CD14-positive monocyte (primary cell): ENCODE measurements at places on chromosomes 11 and 22.
A peak's percentile ranks its signal among the peaks of the same experiment; 100 is the strongest.

DNA sequence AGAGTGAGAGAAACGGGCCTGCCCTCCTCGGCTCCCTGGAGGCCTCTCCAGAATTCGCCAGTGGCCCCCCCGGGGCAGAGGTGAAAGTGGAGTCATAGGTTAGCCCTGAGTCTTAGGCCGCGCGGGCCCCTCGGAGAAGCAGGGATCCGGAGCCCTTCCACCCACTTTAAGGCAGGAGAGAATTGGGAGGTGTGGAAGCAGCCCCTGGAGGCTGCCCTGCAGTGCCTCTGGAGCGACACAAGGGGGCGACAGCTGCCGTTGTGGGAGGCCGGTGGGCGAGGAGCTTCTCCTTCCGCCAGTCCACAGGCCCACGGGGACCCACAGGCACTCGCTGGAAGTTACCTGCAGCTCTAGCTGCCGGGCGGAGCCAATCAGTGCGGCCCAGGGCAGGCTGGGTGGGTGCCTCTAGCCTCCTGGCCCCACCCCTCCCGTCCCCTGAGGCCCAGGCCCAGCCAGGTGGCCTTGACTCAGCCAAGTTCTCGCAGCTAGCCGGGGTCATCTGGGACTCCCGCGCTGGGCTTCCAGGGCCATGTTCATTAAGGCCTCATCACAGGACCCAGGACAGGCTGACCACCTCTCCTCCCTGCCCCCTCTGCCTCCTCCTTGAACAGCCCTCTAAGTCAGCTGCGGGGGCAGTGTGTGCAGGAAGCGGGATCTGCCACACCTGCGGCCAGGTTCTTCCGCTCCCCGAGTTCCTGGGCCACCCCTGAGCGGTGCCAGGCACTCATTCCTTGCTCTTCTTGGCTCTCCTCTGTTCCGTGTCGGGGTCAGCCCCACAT is 5.0 kb downstream of the DGKZ start:
- peak; percentile 62 for DNase-seq

DNA sequence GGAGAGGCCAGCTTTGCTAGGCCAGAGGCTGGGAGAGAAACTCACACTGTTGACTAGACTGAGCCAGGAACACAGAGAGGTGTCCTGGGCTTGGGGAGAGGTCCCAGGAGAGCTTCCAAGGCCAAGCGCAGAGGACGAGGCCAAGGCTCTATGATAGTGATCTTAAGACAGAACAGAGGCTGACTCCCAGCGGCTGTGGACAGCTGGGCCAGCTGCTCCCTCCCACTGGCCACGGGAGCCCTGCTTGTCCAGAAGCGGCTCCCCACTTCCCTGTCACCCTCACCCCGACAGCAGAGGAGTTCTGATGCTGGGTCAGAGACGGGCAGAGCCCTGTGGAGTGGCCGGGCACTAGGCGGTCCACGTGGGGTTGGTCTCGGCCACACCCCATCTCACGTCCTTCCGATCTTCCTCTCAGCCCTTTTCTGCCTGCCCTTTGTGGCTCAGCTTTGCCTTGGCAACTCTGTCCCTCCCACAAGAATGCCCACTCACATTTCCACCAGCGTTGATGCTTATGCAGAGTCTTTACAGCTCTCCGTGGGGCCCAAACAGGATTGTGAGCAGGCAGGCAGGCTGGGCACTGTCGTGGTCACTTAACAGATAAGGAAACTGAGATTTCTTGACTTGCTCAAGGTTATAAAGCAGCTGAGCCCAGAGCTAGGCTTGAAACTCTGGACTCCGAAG is 68.2 kb downstream of the FBXO7 start:
- DNase-seq, result no peak

DNA sequence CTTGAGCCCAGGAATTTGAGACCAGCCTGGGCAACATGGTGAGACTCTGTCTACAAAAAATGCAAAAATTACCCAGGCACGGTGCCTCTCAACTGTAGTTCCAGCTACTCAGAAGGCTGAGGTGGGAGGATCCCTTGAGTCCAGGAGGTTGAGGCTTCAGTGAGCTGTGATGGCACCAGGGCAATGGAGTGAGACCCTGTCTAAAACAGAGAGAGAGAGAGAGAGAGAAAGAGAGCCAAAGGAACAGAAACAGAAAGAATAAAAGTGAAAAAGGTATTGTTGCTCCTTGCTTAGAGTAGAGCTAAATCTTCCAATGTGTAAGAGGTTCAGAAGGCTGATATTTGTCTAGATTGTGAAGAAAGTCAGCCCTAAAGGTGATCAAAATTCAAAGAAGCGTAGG is 8.9 kb upstream of the ETS1 start:
- no peak for DNase-seq

DNA sequence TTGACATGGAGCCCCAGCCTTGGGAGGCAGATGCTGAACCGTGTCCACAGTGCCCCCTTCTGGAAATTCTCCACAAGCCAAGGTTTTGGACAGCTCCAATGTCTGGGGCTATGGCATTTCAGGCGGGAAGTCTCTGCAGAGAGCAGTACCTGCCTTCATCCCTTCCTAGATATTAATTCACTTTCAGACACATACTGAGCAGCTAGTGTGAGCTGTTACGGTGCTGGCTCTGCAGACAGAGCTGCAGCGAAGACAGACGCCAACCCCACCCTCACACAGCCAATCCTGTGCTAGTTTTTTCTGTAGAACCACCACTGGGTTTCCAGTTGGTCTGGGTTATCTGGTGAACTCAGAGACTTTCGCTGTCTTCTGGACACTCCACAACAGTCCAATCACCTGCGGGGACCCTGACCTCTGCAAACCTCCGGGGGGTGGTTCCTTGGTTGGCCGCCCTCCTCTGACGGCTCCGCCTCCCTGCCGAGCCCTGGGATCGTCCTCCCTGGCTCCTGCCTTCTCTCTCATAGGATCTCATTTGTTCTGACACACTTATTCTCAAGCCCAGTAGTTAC is 9.1 kb downstream of the LMF2 start:
- DNase-seq, result peak; percentile 58

DNA sequence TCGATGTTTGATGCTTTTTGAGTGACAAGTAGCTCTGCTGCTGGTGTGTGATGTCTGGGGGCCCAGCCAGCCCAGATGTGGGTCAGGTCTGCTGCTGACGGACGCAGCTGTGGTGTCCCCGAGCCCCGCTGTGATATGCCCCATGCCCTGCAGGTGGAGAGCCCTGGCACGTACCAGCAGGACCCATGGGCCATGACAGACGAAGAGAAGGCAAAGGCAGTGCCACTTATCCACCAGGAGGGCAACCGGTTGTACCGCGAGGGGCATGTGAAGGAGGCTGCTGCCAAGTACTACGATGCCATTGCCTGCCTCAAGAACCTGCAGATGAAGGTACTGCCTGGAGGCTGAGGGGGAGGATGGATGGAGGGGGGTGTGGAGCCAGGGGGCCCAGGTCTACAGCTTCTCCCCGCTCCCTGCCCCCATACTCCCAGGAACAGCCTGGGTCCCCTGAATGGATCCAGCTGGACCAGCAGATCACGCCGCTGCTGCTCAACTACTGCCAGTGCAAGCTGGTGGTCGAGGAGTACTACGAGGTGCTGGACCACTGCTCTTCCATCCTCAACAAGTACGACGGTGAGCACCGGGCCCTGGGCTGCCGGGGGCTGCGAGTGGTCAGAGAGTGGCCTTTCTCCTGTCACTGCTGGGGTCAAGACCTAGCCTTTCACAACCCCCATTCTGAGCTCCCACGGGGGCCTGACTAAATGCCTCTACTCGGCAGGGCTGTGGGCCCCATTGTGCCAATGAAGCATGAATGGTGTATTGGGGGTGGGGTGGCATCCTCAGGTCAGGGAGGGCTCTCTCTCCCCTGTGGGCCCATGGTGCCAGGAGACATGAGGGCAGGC is 7.3 kb downstream of the AIP start:
- no peak for DNase-seq

GRCh38 chr22:46976598-46976997 is 214.1 kb downstream of the TBC1D22A start:
- DNase-seq, result no peak

DNA sequence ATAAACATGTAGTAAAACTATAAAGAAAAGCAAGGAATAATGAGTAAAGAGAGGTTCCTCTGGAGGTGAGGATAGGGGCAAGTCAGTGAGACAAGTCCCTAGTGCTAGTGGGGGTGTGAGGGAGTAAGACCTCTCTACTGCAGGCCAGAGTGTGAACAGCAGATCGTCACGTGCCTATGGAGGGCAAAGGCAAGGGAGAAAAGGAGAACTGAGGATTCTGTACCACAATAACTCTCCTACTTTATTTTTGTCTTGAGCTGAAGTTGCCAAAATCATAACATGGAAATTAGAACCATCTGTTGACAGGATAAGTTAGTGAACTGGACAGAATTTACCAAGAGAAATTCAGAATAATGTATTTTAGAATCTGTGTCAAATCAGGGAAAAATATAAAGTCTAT is 77.6 kb downstream of the ENTHD1 start:
- peak; percentile 28 for DNase-seq

DNA sequence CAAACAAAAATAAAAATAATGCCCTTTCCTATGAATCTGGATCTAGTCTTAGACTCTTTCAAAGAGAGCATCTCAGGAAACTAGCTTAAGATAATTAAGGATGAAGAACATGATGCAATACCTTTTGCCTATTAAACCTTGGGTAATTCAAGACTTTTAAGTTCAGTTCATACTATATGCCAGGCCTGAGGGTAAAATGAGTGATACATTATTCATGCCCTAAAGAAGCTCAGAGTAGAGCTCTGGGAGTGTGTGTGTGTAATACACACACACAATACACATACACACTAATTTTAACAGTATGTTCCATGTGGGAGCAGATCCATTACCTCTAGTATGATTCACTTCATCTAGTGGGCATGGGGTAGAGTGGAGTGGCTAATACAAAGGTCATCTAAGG is 651.4 kb upstream of the CHORDC1 start:
- DNase-seq, result no peak

DNA sequence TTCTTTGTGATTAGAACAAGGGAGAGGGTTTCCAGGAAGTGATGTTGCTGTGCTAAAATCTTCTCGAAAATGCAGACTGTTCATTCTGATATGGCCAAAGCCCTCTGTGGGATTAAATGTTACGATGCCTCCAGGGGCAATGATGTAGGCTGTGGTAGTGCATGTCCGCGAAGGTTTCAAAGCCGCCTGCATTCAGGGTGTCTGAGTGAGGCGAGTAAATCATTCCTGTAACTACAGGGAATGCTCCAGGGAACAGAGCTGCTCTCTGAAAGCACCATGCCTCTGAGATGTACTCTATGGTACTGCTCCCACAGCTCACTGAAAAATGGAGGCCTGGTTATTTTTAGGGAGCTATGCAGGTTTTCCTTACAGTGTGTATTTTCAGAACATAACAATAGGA is 21.2 kb downstream of the PDGFD start:
- DNase-seq, result no peak

DNA sequence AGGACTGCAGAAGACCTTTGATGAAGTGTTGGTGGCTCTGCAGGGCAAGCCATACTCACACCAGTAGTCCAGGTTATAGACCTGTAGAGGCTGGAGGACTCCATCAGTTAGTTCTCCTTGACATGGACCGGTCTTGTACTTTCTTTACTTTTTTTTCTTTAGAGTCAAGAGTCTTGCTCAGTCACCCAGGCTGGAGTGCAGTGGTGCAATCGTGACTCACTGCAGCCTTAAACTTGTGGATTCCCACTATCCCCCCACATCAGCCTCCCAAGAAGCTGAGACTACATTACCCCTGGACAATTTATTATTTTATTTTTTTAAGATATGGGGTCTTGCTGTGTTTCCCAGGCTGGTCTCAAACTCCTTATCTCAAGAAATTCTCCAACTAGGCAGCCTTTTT is 49.6 kb upstream of the E2F8 start:
- no peak for DNase-seq

DNA sequence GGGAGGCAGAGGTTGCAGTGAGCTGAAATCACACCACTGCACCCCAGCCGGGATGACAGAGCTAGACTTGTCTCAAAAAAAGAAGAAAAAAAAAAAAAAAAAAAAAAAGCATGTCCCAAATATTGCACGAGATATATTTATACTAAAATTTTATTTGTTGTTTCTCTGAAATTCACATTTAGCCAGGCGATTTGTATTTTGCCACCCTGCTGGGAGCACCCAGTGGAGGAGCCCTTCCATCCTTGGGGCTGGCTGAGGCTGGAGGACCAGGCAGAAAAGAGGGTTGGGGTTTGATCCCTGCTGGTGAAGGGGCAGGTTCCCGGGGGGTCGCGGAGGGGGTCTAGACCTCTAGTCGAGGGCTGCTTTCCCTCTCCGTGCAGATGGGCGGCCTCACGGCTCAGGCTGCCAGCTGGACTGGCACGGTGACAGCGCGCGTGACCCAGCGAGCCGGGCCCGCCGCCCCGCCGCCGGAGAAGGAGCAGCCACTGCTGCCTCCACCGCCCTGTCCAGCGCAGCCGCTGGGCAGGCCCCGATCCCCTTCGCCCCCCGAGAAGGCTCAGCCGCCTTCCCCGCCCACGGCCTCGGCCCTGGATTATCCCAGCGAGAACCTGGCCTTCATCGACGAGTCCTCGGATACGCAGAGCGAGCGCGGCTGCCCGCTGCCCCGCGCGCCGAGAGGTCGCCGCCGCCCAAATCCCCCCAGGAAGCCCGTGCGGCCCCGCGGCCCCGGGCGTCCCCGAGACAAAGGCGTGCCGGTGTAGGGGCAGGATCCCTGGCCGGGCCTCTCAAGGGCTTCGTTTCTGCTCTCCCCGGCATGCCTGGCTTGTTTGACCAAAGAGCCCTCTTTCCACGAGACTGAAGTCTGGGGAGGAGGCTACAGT is 952 bp upstream of the CATSPERZ start:
- peak; percentile 30 for DNase-seq

DNA sequence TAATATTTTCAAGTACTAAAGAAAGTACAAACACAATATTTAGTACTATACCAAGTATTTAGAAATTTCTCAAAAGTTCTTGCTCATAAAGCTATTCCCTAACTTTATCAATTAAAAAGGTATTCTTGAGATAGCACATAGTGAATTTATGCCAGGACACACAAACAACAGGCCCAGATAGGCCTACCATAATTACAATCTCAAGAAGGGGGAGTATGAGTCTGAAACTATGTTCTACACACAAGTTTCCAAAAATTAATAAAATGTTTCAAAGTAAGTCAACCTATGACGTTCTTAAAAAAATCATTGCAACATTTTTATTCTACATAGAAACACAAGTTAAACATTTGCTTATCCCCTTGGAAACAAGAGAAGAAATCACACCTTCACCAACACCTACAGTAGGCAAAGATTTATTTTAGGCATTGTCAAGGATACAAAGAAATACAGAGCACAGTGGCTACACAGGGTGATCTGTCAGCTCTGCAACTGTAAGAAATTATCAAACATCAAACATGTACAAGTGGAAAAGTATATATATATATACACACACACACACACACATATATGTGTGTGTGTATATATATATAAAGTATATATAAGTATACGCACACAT is 843.9 kb upstream of the CCDC90B start:
- DNase-seq, result no peak

GRCh38 chr11:34926101-34926830 is 9.8 kb downstream of the PDHX start:
- peak; percentile 46 for DNase-seq

GRCh38 chr11:57674251-57674650 is 6.3 kb downstream of the ZDHHC5 start:
- no peak for DNase-seq
